ENCODE measurements at places on chromosomes 7 and 10.
A peak's percentile ranks its signal among the peaks of the same experiment; 100 is the strongest.

GRCh38 chr7:113263749-113264148 lies 145.4 kb upstream of the SMIM30 start:
- no peak for DNase-seq

DNA sequence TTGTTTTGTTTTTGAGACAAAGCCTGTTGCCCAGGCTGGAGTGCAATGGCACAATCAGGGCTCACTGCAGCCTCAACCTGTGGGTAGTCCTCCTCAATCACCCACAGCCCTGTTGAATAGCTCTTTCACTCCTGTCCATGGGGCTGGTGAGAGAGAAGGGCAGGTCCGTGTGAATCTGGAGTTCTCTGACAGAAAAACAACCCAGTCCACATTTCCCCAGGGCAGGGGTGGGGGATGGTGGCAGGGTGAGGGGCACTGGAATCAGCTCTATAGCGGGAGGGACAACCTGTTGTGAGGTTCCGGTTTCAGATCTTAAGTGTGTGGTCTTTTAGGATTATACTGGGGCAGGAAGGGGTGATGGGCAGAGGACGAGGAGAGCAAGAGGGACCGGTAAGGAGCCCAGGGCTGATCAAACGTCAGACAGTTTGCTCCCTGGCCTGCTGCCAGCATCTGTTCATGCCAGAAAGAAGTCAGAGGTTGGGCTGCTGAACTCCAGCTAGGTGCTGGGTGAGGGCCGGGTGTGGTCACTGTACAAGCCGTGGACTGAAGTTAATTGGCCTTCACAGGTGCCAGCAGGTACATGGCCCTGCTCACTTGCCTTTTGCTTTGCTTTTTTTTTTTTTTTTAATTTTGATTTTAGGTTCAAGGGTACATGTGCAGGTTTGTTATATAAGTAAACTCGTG lies 33.2 kb upstream of the MKRN1 start:
- DNase-seq: peak; percentile 61

DNA sequence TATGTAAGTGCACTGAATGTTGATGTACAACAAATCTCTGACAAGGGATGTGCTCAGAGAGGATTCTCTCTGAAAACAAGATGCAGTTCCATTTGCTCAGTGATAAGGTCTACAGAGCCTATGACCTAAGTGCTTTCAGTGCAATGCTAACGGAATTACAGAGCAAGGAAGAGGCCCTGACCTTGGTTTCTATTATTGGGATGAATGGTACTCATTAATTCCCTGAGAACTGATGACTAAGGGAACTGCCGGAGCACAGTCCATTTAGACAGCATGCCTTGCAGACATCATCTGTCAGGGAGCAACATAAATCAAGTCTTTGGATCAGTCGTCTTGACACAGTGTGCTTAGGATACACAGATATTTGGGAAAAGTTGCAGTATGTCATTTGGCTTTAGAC lies 340.8 kb downstream of the PHTF2 start:
- DNase-seq: no peak

DNA sequence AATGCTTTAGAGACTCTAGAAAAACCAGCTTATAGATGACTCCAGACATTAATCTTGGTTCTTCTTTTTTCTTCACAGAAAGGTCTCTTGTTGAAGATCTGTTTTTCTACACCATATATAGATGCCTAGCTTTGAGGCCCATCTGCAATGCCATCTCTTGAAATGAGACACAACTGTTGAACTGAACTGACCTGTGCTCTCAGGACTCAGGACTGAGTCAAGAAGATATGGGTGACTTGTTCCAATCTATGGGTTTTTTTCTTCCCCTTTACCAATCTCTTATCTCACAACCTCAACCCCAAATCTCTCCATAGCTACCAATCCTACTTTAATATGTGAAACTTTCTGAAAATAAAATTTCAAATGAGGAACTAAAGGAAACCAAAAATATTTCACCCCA lies 194.7 kb downstream of the SNX13 start:
- no peak for DNase-seq

GRCh38 chr7:50795253-50795652 lies 12.6 kb upstream of the GRB10 start:
- DNase-seq: no peak

DNA sequence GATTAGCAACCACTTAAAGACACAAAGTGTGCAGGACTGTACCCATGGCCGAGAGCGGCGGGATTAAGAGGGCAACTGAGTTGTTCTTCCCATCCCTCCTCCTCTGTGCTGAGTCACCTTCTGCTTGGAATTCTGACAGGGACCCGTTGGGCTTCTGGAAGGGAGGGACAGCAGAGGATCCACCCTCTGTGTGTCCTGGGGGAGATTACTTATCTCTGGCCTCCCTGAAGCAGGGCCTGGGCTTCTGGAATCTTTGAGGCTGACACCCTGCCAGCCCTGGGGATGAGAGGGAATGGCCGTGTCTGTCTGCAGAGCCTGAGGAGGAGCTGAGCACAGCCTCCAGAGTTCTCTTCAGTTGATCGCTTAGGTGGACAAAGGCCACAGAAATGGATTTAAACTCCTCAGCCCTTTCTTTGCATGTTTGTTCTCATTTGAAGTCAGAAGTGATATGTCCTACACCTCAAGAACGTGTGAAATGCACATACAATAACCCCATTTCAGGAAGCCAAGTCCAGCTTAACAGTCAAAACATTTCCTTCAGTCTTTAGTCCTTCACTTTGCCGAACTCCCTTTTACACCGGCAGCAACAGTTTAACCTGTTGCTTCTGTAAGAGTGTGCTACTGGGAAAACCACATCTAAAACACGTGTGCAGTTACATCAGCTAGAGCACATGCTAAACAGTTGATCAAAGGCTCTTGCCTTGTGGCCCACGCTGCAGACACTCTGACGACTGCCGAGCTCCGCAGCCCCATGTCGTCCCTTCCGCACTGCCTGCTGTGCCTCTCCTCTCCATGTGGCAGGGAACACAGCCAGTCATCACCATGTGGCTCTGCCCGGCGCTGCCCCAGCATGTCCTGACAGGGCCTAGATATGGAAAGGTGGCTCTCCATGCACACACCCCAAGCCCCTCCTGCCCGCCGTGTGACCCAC lies 55.7 kb downstream of the IKZF1 start:
- DNase-seq: no peak

GRCh38 chr10:31698181-31698830 lies 230.3 kb downstream of the ARHGAP12 start:
- no peak for DNase-seq

- no peak for DNase-seq
Measured at GRCh38 chr7:86788948-86789347, 145.2 kb downstream of the GRM3 start.

- DNase-seq: no peak
Measured at GRCh38 chr7:151806952-151807775, 69.8 kb downstream of the PRKAG2 start.

- no peak for DNase-seq
Measured at GRCh38 chr10:133270773-133271297, 5.8 kb downstream of the ADAM8 start.

DNA sequence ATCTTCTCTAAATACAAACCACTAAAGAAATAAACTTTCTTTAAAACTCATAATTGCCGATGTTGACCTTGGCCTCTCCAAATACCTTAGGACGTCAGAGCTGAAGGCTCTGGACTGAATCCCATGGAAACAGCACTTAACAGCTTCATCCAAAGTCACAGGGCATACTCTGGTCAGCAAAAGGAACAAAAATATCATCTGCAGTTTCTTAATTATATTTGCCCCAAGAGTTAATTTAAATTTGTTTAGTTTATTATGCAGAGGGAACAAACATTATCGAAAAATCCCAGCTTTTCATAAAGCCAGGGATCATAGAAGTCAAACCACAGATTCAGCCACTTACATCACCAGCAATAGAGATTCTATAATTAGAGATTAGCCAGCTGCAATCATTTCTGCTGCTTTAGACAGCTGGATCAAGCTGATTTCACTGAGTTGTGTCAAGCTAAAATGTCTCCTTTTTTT lies 20.5 kb upstream of the FAM13C start:
- no peak for DNase-seq

GRCh38 chr10:77892761-77893160 lies 33.8 kb downstream of the DLG5 start:
- DNase-seq: no peak

GRCh38 chr7:111212857-111213523 lies 122.1 kb downstream of the LRRN3 start:
- DNase-seq: no peak

DNA sequence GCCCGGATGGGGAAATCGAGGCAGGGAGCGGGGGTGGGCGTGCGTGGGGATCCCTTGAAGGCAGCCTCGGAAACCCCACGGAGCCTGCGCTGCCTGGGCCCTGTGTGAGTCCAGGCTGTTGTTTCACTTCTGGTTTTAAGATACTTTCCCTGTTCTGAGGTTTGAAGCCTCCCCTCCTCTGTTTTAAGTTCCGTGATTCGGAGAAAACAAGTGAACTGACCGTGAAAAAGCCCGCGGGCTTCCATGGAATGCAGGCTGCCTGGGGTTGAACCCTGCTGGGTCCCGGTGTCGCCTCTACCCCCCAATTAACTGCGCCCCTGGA lies 401 bp downstream of the LRRC27 start:
- no peak for DNase-seq

- DNase-seq: no peak
Measured at GRCh38 chr10:57891201-57892006, 376.3 kb downstream of the IPMK start.

DNA sequence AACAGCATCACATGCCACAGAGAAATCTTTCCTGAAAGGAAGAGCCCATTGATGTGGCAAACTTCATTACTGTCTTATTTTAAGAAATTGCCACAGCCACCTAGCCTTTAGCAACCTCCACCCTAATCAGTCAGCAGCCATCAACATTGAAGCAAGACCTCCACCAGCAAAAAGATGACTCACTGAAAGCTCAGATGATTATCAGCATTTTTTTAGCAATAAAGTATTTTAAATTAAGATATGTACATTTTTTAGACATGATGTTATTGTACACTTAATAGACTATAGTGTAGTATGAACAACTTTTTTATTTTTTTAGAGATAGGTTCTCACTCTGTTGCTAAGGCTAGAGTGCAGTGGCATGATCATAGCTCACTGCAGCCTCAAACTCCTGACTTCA lies 14.8 kb downstream of the STEAP1B start:
- DNase-seq: no peak

- DNase-seq: no peak
Measured at GRCh38 chr10:76231286-76231934, 800.0 kb downstream of the LRMDA start.

DNA sequence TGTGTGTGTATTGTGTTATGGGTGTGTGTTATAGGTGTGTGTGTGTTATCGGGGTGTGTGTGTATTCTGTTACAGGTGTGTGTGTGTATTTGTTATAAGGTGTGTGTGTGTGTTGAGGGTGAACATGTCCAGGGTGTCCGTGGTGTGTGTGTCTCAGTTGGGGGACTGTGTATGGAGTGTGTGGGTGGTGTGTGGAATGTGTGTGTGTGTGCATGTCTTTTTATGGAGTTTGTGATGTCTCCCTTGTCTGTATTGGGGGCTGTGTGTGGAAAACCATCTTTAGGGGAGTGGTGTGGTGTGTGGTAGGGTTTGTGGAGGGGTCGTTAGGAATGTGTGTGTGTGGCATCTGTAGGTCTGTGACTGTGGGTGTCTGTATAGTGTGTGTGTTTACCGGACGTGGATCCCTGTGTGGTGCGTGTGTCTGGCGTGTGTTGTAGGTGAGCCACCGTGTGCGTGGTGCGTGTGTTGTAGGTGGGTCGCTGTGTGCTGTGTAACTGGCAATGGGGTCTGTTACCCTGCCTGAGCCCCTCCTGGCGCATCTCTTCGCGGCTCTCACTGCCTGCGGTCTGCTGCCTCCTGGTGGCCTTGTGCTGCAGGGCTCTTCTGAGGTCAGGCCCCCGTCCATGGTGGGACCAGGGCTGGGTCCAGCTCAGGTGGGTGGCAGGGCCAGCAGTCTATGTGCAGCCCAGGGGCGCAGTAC lies 61.7 kb downstream of the PALD1 start:
- DNase-seq: no peak

DNA sequence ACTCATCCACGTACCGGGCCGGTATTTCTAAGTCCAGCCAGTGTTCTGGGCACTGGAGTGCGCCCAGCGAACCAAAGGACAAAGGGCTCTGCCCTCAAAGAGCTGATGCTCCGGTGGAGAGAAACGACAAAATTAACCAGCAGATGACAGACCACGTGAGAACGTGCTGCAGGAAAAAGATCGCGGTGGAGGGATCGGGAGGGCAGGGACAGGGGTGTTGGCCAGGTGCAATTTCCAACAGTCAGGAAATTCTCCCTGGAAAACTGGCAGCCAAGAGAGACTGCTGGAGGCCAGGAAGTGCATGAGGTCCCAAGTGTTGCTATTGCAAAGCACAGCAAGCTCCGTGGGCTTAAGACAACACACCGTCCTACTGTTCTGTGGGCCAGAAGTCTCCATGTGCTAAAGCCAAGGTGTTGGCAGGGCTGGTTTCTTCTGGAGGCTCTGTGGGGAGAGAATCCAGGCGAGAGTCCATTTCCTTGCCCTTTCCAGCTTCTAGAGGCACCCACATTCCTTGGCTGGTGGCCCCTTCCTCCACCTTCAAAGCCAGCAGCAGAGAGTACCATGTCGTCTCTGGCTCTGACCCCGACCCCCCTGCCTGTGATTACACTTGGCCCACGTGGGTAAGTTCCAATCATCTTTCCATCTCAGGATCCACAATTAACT lies 21.3 kb upstream of the AMZ1 start:
- no peak for DNase-seq

GRCh38 chr10:52004342-52004949 lies 305.1 kb upstream of the CSTF2T start:
- DNase-seq: no peak

- peak; percentile 9 for DNase-seq
Measured at GRCh38 chr7:69457595-69458504, 140.4 kb upstream of the AUTS2 start.

DNA sequence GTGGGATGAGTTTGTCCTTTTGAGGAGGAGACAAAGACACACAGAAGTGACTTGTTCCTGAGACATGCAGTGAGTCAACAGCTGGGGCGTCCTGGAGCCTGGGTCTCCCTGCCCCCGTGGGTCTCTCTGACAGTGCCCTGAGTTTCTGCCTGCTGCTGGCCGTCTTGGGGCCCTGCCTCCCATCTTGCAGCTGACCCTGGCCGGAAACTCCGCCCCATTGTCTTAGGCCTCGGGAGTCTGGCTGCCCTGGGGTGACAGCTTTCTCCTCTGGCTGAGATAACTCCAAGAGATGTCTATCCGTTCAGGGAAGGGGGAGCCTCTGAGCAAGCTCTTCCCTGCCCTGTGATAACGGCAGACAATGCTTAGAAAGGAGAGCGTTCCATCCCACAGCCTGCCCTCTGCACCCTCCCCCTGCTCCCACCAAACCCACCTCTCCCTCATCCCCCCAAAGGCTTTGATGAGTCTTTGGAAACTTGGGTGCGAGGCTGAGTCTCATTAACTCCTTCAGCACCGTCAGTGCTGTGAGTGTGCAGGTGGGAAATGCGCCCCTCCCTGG lies 69.5 kb upstream of the PODXL start:
- no peak for DNase-seq

GRCh38 chr10:94879214-94879613 lies 59.2 kb upstream of the CYP2C9 start:
- no peak for DNase-seq

- no peak for DNase-seq
Measured at GRCh38 chr10:80148166-80148805, 15.8 kb downstream of the PLAC9 start.

All from NCI-H774 (cell line).